Glomerular endothelial cell (primary cell): ENCODE measurements at places on chromosomes 1 and 21.

DNA sequence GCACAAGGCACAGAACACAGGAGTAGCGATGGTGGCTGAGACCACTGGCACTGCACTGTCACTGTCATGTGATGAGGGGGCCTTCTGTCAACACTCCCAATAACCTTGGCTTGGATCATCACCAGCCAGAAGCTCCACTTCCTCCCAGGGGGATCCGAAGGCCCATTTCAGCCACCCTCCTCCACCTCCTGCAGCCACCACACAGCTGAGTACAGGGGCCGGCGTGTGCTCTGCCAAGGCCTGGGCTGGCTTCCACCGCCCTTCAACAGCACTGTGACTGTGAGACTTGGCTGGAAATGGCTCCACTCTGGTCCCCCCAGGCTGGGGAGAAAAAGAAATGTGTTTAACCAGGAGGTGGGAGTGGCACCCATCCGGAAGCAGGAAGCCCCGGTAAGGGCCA lies 9.9 kb upstream of the NADK start:
- no peak for DNase-seq

GRCh38 chr1:119222271-119222670 lies 81.8 kb upstream of the WARS2 start:
- no peak for DNase-seq

DNA sequence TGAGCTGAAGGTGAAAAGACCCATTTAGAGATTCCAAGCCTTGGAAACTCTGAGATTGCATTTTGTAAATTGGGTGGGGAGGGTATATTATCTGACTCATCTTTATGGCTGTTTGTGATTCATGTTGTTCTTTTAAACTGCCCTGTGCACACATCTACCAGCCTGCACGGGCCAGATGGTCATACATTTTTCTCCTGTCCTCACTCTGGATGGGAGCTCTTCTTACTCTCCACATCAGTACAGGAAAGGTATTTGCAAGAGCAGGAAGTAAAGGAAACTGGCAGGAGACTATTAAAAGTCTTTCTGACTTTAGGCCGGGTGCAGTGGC lies 14.3 kb upstream of the NMNAT2 start:
- no peak for DNase-seq

- DNase-seq = no peak
Measured at GRCh38 chr1:223825767-223826748, 19.7 kb downstream of the TP53BP2 start.

- no peak for DNase-seq
Measured at GRCh38 chr1:102628109-102628613, 480.2 kb downstream of the COL11A1 start.

DNA sequence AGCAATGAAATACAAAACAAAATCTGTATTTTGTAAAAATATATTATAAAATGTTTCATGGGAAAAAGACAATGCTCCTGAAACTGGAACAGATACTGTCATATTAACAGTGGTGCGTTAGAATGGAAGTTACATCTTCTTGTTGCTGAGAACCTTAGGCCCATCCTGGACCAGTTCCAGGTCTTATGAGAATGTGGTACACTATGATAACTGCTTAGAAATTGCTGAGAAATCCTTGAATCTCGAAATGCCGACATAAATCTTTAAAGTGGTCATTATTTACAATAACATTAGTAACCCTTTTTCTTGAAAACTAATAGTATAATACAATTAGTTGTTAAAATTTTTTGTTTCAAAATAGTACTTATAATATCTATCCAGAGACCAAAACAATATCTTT lies 747.9 kb upstream of the NCAM2 start:
- DNase-seq = no peak

DNA sequence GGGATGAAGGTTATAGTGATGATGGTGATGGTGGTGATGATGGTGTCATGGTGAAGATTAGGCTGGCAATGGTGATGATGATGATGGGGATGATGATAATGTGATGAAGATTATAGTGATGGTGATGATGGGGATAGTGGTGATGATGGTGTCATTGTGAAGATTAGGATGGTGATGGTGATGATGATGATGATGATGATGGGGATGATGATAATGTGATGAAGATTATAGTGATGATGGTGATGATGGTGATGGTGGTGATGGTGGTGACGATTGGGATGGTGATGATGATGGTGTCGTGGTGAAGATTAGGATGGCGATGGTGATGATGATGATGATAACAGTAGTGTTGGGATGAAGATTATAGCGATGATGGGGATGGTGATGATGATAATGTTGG lies 285.1 kb upstream of the AJAP1 start:
- no peak for DNase-seq

- peak; percentile 4 for DNase-seq
Measured at GRCh38 chr1:41683681-41684500, 199.4 kb upstream of the EDN2 start.

GRCh38 chr1:241716915-241717656 lies 65.0 kb downstream of the WDR64 start:
- DNase-seq = no peak

DNA sequence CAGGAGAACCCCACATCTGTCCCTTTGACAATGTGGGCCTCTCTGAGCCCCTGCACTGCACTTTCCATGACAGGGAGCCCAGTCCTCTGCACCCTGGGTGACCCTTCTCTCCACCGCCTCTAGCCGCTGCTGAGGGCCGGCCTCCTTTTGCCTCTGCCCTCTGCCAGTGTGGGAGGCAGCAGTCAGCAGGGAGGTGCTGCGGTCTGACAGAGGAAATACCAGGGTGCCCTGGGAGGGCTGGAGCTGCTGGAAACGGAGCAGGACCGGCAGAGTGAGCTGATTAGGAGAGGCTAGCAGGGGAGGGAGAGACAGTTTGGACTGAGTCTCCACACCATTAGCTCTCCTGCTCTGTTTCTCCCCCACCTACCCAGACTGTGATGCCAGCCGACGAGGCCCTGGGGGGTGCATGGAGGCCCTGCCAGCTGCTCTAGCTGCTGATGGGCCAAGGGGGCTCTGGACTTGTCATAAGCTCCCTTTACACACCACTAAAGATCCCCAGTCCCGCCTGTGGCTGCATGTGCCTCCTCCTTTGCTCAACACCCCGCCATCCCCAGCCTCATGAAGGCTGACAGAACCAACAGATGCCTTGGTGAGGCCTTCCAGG lies 171.1 kb upstream of the KLHDC7A start:
- DNase-seq = no peak

DNA sequence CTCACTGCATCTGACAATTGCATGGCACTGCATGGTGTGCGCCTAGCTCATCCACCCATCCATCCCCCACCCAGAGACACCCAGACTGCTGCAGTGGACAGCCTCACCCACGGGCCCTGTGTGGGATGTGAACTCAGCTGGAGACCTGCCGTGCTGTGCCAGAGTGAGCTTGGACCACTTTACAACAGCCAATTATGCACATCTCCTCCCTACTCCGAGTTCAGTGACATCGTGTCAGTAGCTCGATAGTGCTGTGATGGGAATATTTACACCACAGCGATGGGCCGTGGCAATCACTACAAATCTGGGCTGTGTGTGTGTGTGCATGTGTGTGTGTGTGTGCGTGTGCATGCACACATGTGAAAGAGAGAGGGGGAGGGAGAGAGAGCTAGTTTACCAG lies 42.5 kb downstream of the TMEM51 start:
- no peak for DNase-seq

- no peak for DNase-seq
Measured at GRCh38 chr1:194618101-194618500, 1431.7 kb upstream of the B3GALT2 start.

DNA sequence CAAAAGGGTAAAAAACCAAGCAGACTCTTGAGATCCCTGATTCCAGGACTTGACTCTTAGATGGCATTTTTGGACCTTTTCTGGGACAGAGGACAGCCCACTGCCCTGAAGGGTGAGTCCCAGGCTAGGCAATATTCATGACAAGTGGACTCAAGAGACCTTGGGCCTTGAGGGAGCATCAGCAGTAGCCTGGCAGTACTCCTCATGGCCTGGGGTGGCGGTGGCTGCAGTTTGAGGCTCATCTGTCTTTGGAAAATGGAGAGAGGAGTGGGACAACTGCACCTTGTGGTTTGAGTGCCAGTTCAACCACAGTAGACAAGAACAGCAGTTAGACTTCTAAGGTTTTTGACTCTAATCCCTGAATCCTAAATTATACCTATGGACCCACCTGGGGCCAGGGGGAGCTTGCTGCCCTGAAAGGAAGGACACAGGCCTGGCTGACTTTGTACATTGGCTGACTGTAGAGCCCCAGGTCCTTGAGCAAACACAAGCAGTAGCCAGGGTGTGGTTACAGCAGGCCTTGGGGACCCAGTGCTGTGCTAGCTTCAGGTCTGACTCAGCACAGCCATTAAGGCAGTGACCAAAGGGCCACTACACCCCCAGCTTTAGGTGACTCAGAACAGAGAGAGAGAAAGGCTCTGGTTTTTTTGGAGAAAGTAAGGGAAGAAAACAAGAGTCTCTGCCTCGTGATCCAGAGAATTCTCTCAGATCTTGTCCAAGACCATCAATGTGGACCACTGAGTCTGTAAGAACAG lies 1023.2 kb downstream of the KCNT2 start:
- DNase-seq = no peak

GRCh38 chr1:196115646-196116045 lies 492.6 kb downstream of the KCNT2 start:
- no peak for DNase-seq

- DNase-seq = peak; percentile 98
Measured at GRCh38 chr1:11262171-11263049, at the start of gene MTOR. Gene MTOR, minus strand, starts transcription at chr1:11262551. Its CDS starts 3,142 bp downstream, at chr1:11259409.

- no peak for DNase-seq
Measured at GRCh38 chr1:155499263-155499662, 63.3 kb downstream of the ASH1L start.

- no peak for DNase-seq
Measured at GRCh38 chr1:176949033-176949662, 215.4 kb downstream of the ASTN1 start.

GRCh38 chr1:108624069-108624468 lies 36.8 kb downstream of the HENMT1 start:
- DNase-seq = no peak

GRCh38 chr1:60930130-60930529 lies 152.2 kb upstream of the NFIA start:
- no peak for DNase-seq

DNA sequence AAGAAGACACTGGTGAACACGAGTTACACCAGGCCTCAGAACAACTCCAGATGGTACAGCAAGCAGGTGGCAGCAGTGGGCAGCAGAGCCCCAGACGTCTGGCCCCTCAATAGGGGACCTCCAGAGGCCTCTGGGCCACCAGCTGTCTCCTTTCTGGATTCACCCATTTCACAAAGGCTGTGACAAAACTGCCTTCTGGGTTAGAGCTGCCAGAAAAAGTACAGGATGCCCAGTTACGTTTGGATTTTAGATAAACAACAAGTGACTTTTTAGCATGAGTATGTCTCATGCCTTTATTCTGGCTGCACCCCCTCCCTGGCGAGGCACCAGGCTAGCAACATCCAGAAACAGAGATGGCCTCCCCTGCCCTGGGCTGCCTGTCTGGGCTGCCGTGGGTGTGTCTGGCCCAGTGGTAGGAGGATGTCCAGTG lies 30.1 kb downstream of the ITPKB start:
- no peak for DNase-seq

DNA sequence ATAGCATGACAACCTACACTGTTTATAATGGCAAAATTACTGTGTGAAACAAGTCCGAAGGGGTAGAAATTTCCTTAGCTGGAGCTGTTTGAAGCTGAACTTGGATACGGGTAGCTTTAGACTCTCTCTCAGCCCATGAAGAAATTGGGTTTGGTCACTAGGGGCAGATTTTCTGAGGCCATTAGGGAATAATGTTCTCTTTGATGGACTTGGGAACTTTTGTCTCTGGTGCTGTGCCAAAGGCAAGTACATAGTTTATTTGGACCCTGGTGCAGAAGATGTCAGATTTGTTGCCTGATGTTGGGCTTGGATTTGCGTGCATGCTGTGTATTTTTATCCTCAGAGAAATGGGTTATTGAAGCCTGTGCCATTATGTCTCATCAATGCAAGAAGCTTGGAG lies 109.6 kb downstream of the VPS13D start:
- DNase-seq = no peak

- no peak for DNase-seq
Measured at GRCh38 chr1:222034790-222035189, 292.9 kb upstream of the DUSP10 start.

DNA sequence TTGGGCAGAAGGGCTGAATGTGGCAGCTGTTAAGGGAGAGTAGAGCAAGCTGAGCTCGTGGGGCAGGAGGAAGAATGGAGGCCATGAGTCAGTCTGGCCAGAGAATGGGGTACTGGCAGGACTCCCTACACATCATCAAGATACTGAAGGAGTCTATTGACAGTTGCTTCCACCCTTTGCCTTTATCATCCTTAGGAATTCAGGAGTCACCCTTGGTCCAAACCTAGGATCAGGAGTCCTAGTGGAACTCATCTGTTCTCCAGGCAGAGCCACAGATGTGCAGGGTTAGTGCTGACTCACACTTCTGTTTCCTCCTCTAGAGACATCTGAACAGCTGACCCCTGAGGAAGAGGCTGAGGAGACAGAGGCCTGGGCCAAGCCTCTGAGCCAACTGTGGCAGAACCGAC lies 18.7 kb upstream of the ST3GAL3 start:
- DNase-seq = no peak

DNA sequence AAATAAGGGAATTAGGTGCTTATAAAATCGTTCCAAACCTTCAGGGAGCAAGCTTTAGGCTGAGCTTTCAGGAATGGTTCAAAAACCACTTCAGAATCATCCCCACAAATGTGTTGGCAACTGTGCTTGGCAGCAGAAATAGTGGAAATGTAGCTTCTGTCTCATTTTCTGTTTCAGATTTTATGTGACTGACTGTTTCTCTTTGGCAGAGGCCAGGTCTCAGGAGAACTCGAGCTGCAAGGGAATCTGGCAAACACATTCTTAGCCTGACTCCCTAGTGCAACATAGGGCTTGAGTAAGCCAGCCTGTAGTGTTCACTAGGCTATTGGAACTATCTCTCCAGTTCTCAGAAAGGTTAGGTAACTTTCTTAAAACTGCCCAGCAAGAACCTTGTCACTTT lies 128.6 kb downstream of the PLA2G4A start:
- DNase-seq = no peak

DNA sequence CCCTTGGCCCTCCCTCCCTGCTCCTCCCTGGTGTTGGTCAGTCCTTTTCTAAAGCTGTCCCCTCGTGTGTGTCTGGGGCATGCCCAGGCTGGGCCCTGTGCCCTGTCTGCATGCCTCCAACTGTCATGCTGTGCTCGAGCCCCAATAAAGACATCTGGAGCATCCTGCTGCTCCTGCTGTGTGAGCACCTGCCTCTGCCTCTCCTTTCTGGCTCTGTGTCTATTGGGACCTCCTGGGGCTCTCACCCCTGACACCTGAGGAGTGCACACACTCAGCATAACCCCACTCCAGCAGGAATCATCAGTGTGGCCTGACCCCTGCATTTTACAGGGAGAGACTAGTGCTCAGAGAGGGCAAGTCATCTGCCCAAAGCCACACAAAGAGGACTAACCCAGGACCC lies 23.7 kb downstream of the KCNC4 start:
- no peak for DNase-seq

- peak; percentile 20 for DNase-seq
Measured at GRCh38 chr1:3319874-3320245, 134.6 kb upstream of the ARHGEF16 start.

DNA sequence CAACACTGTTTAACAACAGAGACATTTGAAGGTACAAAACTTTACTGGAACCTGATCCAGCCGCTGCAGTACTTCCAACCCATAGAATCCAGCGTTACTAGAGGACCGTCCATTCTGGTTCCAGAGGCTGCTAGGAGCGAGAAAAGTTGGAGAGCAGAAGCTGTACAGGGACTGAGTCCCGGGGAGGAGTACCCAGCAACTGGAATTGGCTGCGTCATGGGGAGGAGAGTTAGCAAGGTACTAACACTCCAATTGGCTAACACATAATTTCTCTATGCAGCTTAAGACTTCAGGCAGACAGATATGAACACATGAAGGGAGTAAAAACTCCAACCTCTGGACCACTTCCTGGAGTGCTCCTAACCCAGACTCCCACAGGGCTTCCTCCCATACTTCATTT lies 2.1 kb upstream of the QSOX1 start:
- DNase-seq = no peak
